ENCODE measurements at places on chromosomes 7 and 10.

DNA sequence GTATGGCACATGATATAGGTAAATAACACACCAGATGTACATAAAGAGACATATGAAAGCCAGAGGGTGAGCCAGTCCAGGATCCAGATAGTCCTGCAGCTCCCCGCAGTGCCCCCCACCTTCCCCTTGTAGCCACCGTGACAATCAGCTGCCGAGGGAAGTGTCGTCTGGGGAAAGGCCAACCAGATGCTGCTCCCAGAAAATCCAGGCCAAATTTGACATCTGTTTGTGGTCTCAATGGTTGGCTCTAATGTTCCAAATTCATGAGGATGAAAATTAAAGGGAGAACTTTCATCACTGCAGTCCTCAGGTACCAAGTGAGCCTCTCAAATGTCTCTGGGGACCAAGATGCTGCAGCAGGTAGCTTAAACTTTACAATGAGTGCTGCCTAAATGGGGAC is 210.3 kb downstream of the PTEN start:
- DNase-seq: no peak

DNA sequence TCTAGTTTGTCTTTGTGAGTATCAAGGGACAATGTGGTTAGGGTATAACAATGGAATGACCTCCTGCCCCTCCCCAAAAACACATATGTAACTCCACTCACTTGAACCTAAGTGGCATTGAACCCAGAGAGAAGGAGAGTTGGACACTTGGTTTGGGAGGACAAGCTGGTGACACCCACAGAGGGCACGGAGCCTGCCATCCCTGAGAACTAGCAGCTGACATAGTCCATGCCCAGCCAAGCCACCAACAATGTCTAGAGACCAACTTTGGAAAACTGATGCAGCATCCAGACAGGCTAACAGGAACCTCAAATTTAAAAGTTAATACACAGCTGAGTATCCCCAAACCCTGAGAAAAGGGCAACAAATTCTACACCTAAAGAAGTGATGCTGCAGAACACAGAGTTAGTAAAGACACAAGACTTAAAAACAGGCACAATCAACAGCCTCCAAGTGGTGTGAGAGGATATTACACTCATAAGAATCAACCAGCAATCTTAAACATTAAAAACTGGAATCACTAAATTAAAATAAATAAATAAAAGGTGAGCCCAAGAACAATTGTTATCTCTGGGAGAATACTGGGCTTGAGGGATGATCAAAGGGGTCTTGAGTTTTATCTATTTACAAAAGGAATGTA is 27.2 kb downstream of the NUDCD3 start:
- DNase-seq: no peak

GRCh38 chr10:128345353-128345752 is 219.1 kb upstream of the MKI67 start:
- DNase-seq: no peak

- DNase-seq: no peak
Measured at GRCh38 chr10:111137007-111137406, 60.2 kb downstream of the ADRA2A start.

- peak; percentile 57 for DNase-seq
Measured at GRCh38 chr10:79292891-79293746, 54.1 kb upstream of the PPIF start.

DNA sequence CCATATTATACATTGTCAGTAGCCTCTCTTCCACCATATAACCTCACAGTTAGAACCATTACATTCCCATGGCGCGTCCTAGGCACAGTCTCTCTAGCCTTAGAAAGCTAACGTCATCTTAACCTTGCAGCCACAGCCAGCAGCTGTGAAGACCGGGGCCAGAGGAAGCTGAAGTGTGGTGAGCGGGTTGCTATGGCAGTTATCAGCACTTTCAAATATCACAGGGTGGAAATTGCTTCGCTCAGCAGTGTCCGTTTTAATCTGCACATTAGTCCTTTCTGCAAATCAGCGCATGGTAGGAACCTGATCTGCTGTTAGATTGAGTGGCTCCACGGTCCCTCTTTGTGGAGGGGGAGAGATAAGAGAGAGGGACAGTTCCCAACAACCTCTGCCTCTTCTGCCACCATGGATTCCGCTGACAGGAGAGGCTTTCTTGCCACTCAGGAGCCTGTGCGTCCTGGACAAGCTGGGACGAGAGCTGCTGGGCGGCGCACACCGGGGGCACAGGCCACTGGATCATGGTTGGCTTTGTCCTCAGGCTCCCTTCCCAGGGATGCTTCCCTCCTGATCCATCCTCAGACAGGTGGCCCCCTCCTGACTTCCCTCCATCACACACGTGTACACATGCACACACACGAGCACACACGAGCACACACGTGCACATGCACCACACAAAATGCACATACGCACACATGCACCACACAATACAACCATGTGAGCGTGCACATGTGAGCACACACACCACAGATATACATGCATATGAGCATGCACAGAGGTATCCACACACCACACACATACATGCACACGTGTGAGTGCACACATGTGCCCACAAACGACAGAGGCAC is 93.8 kb downstream of the WDR37 start:
- peak; percentile 19 for DNase-seq

- DNase-seq: no peak
Measured at GRCh38 chr10:74334221-74334620, 183.2 kb downstream of the ADK start.

- DNase-seq: no peak
Measured at GRCh38 chr7:66415659-66416265, 210.6 kb downstream of the TPST1 start.

GRCh38 chr7:22287412-22287811 is 69.5 kb downstream of the RAPGEF5 start:
- DNase-seq: no peak

DNA sequence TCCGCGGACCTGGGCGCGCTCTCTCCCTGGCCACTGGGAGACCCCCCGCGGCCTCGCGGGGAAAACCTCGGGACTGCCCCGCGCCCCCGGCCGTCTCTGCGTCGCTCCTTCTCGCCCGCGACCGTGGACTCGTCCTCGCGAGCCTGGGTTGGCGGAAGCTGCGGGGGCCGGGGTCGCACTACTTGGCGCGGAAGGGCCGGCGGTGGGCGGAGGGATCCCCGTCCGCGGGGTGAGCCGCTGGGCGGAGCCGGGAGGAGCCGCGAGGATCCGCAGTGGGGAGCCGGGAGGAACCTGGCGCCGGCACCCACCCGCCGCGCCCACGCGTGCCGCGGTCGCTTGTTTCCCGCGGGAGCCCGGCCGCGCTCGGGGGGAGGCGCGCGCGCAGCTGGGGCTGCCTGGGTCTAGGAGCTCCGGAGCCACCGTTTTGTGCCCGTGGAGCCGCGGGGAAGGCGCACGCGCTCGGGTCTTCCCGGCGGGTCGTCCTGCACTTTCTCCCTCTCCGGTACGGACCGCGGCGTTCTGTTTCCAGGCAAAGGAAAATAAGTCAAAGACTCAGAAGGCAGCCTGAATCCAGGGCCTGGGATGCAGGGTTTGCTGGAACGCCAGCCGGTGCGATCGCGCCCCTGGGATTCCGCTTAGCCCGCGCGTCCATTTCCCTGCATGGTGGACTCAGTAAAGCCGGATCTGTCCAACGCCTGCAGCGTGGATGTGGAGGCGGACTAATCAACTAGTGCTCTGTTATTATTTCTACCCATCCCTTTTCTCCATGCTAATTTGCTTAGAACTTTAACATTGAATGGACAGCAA is 28.7 kb upstream of the KMT2C start:
- peak; percentile 89 for DNase-seq

DNA sequence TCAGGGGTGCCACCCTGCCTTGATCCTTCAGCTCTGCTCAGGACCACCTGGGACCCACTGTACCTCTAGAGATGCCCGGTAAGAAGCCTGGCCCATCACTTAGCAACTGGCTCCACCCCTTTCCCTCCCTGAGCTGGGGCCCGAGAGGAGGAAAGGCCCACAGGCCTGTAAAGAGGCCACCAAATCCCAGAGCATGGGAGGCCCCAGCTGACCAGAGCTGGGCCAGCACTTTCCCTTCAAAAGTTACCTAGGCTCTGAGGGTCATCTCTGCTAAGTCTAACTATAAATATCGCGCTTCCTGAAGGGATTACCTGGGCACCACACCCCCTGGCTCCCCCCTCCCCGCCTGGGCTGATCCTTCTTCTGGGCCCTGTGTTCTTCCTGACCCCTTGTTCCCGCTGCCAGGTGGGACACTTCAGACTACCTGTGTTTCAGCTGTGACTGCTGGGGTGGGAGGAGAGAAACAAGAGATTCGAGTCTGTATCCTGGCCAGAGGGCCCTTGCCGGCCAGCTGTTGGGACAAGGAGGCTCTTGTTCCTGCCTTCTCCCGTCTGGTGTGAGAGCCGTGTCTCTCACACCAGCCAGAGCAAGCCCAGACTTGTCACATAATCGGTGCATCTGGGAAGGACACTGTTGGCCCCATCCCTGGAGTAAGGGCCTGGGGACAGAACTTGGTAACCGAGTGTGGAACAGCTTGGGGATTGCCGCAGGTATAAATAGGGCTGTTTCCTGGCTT is 22.8 kb upstream of the ANKRD2 start:
- no peak for DNase-seq

DNA sequence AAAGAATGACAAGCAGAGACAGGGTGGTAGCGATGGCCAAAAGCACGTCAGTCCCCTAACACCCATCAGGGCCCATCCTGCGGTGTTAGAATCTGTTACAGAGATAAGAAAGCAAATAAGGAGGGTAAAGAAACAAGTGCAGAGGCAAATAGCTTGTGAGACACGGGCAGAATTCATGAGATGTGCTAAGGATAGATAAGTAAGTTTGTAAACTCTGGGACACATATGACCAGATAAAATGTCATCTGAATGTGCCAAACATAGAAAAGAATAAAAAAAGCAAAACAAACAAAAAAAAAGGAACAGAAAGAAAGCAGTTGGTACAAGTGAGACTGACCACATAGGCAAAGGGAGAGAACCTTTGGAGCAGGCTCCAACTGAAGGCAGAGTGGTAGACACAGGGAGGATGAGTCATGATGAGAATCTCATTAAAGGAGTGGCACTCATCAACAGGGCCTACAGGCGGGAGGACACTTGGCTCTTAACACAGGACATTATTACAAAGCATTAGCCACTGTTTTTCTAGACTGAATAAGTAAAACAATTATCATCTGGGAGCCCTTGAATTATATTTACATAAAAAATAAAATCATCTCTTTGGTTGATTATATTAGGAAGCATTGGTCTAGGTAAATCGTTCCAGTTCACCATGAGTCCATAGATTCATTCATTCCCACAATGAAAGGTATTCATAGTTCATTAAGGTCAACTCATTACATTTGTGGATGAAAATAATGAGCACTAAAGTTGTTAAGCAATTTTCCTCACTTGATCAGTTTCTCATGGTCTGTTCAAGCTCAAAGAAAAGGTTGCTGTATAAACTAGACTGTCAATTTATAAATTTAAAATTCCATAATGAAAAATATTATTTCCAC is 21.5 kb upstream of the EPHB6 start:
- DNase-seq: no peak

DNA sequence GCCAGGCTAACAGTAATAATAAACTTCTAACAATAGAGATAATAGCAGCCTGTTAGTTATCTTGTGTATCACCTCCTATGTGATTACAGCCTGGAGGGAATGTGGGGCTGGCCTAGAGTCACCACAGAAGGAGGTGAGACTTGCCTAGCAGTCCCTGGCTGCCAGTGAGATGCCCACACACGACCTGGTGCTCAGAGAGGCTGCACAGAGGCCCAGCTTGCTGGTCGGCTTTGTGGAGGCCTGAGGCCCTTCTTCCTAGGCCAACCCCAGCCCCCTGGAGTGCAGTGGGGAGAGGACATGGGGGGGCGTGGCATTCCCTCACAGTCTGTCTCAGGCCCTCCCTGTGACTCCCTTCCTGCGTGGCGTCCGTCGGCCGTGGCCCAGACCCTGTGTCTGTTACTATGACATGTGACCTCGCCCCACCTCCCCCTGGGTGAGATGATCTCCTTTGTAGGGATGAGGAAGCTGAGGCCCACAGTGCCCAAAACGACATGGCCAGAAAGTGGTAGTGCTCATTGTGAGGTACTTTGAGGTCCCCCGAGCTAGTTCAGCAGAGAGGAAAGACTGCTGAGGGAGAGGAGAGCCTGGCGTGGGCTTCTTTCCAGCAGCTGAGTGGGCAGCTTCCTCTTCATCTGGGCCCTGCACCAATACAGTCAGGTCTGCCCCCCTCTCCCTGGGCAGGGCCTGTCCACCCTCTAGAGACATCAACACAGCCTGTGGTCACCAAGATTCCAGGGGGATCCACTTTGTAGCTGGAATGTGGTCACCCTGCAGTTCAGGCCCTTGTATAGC is 29.7 kb downstream of the UNC5B start:
- no peak for DNase-seq

GRCh38 chr10:23543691-23544380 is 105.0 kb downstream of the OTUD1 start:
- no peak for DNase-seq

DNA sequence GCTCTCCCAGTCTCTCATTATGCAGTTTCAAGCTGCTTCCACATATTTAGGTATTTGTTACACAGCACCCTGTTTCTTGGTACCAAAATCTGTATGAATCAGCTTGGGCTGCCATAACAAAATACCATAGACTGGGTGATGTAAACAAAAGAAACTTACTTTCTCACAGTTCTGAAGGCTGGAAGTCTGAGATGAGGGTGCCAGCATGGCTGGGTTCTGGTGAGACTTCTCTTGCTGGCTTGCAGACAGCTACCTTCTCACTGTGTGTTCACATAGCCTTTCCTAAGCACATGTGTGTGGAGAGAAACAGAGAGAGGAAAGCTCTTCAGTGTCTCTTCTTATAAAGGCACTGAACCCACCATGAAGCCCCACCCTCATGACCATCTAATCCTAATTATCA is 15.7 kb upstream of the CBLL1 start:
- DNase-seq: no peak

- no peak for DNase-seq
Measured at GRCh38 chr10:13608246-13608853, 21.6 kb downstream of the PRPF18 start.

DNA sequence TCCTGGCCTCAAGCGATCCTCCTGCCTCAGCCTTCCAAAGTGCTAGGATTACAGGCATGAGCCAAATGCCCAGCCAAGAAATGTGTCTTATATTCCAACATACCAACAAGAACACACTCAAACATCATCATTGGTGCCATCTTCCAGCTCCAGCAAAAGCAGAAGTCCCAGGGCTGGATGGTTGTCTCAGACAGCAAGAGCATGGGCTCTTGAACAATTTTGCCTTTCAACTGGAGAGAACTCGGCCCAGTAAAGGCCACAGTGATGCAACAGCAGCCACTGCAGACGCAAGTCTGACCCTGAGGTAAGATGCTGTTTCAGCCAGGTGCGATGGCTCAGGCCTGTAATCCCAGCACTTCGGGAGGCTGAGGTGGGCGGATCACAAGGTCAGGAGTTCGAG is 52.8 kb upstream of the NFE2L3 start:
- DNase-seq: no peak

- DNase-seq: no peak
Measured at GRCh38 chr10:125721035-125721434, 1.5 kb downstream of the EDRF1 start.

- DNase-seq: peak; percentile 40
Measured at GRCh38 chr10:98664329-98665042, 217.8 kb upstream of the HPS1 start.

DNA sequence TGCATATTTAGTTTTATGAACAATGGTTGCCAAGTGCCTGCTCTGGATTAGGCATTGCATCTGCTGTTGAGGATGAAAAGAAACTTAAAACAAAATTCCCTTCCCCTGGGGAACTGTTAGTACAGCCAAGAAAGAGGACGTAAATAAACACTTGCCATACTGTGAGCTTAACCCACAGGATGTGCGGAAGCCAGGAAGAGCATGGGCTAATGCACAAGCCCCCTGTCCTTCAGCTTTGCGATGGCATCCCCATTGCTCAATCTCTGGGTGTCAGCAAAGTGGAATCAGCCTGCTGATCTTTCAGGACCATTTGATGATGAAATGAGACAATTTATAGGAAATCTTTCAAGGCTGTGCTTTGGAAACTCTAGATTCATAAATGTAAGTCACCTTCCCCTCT is 399.9 kb upstream of the IGFBP3 start:
- no peak for DNase-seq

All from activated T-cell treated with anti-CD3 and anti-CD28 coated beads, Interleukin-2, amount 50 U/mL, for 24 hours (primary cell).